ENCODE measurements at places on chromosomes 6 and 20.
A peak's percentile ranks its signal among the peaks of the same experiment; 100 is the strongest.

DNA sequence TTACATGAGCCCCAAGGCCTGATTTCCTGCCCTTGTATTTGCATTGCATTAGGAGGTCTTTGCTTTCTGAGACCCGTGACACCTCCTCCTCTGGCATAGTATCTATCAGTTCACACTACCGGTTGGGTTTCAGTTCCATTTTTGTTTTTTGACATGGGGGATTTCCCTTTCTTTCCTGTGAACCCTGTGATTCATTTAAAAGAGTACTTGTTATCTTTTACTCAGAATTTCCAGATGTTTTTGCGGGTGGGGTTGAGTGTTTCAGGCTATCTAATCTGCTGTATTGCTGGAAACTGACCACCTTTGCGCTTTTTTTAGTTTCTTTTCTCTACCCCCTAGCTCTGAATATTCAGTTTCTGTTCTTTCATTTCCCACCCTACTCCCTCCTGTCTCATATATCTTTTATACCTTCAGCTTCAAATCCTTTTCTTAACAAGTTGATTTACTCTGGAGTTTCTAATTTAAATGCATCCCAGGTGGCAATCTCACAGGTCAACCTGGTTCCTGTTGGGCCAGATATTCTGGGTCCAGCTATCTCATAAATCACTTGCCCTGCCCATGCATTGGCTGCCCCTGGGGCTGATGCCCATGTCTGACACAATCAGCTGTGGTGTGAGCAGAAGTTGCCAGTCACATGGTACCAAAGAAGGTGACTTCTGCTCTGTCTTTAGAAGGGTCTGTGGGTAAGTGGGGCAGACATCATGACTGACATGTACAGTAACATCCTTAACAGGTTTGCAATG, 14.3 kb upstream of the NCOA3 start:
- DNase-seq, result no peak

DNA sequence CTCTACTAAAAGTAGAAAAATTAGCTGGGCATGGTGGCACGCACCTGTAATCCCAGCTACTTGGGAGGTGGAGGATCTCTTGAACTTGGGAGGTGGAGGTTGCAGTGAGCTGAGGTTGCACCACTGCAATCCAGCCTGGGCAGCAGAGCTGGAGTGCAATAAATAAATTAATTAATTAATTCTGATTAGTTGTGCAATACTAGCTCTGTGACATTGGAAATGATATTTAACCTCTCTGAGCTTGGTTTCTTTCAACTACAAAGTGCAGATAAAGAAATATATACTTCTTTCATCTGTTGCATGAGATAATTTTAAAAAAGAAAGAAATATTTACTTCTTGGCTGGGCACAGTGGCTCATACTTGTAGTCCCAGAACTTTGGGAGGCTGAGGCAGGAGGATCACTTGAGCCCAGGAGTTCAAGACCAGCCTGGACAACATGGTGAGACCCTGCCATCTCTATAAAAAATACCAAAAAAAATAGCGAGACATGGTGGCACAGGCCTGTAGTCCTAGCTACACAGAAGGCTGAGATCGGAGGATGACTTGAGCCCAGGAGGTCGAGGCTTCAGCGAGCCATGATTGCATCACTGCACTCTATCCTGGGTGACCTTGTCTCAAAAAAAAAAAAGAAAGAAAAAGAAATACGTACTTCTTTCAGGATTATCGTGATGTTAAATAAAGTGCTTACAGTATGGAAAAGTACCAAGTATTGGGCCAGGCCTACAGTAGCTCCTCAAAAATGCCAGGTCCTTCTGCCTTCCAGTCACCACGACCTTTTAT, 15.6 kb upstream of the TBCC start:
- DNase-seq, result no peak

DNA sequence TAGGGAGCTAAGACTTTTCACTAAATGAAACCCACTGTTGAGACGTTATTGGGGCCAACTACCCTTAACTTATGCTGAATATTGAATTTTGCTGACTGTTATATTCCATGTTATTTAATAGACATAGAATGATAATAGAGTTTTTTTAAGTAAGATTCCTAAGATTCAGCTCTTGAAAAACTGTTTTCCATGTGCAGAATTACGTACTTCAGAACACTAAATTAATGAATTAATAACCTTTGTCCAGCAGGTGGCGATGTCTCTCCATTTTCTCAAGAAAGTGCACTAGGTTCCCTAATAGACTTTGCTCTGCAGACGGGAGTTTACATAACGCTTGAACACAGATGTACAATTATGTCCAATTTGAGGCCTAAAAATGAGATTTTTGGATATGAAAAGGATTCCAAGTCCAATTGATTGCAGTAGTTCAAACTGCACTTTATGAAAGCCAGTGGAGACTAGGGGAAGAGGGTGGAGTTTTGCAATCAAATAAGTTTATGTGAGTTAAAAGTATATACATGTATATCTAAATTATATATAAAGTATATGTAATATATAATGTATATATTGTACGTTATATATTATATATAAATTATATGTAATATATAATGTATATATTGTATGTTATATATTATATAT, 282.1 kb downstream of the UST start:
- peak; percentile 94 for DNase-seq

GRCh38 chr6:161162722-161163121, 111.1 kb downstream of the AGPAT4 start:
- DNase-seq, result no peak

DNA sequence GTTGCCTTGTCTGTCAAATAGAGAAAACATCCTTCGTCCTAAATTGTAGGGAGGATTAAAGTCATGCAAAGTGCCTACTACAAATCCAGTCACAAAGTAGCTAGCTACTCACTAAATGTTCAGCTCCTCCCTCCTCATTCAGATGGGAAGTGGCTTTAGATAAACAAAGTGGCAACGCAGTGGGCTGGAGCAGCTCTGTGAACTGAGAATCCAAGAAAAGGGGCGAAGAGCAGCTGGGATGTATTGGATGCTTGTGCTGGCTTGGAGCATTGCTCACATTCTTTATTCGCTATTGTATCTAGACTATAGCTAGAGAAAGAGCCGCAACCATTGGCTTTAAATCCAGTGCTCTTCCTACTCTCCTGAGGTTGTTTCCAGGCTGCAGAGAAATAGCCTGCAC, 10.3 kb downstream of the MOG start:
- DNase-seq, result no peak

- DNase-seq, result no peak
Measured at GRCh38 chr6:55778705-55779104, 96.7 kb downstream of the BMP5 start.

GRCh38 chr6:22451962-22452361, 117.4 kb upstream of the HDGFL1 start:
- DNase-seq, result no peak

- no peak for DNase-seq
Measured at GRCh38 chr6:65988006-65988405, 281.0 kb upstream of the EYS start.

DNA sequence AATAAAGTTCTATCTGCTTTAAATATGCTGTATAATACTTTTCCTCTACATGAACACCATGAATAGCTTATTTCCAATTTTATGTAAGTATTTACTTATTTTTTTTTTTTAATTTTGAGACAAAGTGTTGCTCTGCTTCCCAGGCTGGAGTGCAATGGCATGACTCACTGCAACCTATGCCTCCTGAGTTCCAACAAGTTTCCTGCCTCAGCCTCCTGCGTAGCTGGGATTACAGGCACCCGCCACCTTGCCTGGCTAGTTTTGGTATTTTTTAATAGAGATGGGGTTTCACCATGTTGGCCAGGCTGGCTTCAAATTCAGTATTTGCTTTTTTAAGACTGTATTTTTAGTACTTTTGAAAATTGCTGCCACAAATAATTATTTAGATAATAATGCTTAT, 1365.9 kb downstream of the GRIK2 start:
- no peak for DNase-seq

DNA sequence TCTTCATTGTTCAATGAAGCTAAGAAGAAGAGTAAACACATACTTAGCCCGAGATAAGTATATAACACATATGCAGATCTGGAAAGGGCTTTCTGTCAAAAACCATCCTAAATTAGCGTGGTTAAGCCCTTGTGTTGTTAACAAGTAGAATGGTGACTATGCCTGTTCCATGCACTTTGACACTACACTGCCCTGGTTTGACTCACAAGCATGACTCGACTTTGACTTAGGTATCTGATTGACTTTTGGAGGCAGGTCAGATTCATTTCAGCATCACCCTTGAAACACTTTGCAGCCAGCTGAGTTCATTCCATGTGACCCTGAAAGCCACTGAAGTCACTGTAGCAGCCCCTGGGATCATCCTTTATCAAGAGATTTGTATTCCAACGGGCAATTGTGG, 239.8 kb downstream of the TBX18 start:
- peak; percentile 82 for DNase-seq

DNA sequence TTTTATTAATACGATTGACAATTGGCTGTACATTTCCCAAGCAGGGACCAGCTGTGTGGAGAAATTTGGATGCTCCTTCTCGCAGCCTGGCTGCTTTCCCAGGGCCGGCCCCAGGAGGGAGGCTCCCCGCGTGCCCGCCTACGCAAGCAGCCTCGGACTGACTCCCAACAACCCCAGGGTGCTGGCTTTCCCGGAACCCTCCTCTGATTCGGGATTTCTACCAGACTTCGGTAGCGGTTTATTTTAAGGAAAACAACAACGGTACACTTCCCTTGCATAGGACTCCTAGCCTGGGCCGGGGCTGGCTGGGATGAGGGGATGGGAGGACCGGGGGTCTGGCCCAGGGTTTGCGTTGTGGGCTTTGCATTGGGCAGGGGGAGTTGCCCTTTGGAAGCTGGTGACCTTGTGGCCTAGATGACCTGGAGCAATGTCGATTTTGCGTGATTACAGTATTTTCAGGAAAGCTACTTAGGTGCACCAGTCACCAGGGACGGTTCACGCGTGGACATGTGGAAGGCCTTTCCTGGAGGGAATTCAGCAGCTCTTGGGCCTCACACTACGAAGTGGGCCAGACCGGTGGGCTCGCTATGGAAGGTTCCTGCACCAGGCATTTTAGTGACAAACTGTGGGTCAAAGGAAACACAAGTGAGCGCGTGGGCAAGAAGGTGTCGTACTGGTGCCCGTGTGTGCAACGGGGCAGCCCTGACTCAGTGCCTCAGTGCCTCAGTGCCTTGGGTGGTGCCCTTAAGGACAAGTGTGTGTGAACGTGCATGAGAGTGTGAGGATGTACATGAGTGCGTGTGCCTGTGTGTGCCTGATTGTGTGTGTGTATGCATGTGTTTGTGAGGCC, 20.7 kb upstream of the PHACTR3 start:
- no peak for DNase-seq
